ENCODE measurements at places on chromosomes 4 and X.
A peak's percentile ranks its signal among the peaks of the same experiment; 100 is the strongest.

GRCh38 chrX:16603822-16604221 lies 46.1 kb upstream of the S100G start:
- DNase-seq = no peak

DNA sequence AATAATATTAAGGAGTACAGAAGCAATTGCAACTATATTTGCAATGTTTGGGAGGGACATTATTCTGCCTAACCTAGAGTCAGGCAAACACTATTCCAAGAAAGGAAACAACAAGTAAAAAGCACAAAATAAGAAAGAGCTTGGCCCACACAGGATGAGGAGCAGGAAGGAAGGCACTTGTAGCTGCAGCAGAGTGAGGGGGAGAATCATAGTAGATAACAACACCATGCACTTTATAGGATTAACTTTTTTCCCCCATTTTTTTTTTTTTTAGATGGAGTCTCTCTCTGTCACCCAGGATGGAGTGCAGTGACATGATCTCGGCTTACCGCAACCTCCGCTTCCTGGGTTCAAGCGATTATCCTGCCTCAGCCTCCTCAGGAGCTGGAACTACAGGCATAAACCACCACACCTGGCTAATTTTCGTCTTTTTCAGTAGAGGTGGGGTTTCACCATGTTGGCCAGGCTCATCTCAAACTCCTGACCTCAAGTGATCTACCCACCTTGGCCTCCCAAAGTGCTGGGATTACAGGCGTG lies 10.3 kb upstream of the JCHAIN start:
- no peak for DNase-seq

- DNase-seq = no peak
These were observed 122.4 kb downstream of the BCOR start for GRCh38 chrX:39975101-39975925.

DNA sequence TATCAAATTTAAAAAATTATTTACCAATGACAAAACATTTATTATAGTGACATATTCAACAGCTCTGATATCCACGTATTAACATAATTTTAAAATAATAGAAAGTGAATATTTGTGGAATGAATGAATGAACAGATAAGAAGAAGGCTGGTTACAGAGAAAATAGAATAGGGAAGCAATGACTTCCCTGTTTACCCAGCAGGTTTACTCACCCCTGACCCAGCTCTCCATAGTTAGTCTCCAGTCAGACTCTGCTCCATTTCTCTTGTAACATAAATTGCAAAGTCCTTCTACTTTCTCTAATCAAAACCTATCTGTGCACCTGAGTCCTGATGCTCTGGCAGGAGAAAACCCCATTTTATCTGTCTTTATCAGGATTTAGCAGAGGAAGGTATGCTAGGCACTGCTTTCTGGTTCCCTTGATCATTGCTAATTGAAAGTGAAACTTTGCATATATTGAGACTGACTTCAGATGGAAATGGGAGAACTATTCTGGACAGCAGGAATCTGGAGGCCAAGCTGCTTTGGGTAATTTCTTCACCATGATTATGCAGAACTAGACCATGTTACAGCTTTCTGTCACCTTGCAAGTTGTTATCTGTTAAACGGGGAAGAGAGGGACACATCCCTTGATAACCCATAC lies 363.0 kb downstream of the FAT4 start:
- no peak for DNase-seq

DNA sequence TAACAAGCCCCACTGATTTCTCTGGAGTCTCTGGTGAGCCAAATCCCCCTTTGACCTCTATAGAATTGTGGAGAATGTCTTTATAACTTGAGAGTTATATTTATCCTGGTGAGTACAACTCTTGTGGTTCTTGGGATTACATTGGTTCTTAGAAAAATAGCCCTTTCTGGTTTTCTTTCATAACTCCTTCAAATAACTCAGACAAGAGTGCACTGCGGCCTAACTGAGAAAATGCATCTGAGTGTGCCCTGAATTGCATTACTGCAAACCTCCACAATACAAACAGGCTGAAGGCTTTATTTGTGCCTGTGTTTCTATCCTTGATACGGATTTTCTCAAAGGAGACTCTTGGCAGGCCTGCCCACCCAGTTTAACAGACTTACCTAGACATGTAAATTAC lies 2.7 kb downstream of the BEX3 start:
- no peak for DNase-seq

DNA sequence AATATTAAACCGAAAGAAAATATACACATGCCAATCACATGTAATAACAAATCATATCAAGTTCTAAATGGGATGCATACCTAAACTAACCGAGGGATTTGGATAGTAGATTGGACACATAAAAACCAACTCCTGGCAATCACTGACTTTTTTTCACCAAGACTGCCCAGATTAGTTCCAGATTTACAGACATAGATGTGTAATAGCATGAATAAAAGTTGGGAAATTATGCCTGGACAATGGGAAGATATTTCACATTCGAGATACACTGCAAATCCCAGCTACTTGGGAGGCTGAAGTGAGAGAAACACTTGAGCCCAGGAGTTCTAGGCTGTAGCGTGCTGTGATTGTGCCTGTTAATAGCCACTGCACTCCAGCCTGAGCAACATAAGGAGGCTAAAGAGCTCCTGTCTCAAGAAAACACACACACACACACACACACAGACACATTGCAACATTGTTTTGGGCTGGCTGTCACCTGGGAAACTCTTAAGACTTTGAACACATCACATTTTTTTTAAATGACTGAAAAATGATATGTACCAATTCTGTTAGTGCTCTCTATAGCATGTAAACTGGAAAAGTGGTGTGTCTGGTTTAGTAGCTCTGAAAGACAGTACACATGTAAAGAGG lies 5.7 kb downstream of the RAB40A start:
- DNase-seq = no peak

GRCh38 chr4:51894059-51894645 lies 51.2 kb downstream of the DCUN1D4 start:
- no peak for DNase-seq

DNA sequence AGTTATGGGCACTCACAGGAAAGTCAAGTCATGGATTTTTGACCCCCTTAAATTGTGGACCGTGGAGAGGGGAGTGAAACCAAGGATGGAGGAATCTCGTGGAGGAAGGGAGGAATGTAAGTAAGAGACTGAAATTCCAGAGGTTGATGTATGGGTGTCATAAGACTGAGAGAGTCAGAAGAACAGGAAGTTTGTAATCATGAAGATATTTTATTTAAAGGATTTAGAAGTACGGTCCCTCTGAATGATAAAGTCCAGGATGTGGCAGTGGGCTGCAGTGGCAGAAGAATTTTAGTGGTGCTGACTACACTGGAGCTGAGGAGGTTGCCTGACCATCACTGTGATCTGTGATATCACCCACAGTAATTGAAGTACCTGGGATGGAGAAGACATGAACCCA lies 57.8 kb downstream of the DCLK2 start:
- DNase-seq = no peak

DNA sequence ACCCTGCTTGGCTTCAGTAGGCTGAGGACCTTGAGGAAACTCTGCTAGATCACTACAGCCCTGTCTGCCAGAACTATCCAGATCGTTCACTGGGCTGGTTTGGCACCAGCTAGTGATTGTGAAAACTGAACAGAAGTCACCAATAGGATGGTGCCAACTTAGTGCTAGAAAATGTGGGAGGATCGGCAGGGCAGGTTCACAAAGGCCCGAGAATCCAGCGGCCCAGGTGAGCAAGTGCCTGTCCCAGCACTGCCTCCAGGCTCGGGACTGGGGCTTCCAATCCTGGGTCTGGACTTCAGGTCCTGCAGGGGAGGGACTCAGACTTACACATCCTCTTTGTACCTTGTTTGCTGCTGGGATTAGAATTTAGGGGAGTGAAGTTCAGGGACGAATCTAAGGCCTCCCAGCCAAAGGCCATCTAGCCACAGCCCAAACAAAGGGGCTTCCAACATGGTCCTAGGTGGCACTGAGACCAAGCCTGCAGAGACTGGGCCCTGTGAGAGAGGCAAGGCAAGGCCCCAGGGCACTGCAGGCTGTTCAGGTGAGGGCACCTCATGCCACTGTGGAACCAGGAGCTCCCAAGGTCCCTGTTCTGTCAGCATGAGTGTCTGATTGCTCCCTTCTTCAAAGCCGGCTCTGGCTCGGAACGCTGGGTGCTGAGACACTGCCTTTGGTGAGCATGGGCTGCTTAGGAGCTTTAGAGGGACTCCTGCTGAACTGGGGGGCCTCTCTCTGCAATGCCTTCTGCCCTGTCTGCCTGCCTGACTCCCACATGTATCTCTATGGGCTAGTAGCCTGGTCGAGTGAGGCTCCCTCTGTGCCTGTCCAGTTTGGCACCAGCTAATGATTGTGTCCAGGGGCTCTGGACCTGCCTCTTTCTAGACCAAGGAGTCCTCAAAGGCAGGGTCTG lies 20.7 kb upstream of the ZNF185 start:
- DNase-seq = no peak

GRCh38 chr4:77236806-77237205 lies 79.8 kb downstream of the CCNG2 start:
- DNase-seq = no peak

DNA sequence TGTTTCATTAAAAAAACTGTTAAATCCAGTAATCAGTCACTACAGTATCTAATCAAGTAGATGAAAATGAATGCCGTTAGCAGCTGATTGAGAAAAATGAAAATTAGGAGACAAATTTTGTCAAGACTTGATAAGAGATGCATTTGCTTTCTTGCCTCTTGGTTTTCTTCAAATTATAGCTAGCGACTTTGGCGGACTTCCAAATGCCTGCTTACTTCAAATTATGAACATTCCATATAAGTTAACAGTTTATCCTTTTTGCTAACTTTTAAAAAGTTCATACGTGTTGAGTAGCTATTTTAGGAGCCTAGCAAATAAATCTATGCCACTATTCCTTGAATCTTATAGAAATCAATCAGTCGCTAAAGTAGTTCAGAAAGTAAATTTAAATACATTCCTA lies 58.8 kb downstream of the PPP4R3C start:
- no peak for DNase-seq

DNA sequence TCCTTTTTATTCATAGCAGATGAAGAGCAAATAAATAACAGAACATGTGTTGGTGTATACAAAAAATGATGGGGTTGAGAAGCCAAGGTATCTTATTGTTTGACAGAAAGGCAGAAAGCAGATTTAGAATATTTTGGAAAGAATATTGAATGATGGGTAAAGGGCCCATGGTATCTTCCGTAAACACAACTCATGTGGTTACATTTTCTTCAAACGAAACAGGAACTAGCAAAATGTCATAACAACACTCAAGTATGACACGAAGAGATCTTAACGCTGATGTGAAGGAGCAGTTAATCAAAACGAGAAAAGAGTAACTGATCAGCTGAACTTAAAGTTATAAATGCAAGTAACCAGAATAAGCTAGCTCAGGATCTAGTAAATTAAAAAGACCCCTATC lies 195.7 kb upstream of the GK2 start:
- DNase-seq = no peak

- DNase-seq = no peak
These were observed 47.5 kb downstream of the PPA2 start for GRCh38 chr4:105426187-105426897.

- no peak for DNase-seq
These were observed 473.4 kb downstream of the PCDH7 start for GRCh38 chr4:31193521-31193920.

DNA sequence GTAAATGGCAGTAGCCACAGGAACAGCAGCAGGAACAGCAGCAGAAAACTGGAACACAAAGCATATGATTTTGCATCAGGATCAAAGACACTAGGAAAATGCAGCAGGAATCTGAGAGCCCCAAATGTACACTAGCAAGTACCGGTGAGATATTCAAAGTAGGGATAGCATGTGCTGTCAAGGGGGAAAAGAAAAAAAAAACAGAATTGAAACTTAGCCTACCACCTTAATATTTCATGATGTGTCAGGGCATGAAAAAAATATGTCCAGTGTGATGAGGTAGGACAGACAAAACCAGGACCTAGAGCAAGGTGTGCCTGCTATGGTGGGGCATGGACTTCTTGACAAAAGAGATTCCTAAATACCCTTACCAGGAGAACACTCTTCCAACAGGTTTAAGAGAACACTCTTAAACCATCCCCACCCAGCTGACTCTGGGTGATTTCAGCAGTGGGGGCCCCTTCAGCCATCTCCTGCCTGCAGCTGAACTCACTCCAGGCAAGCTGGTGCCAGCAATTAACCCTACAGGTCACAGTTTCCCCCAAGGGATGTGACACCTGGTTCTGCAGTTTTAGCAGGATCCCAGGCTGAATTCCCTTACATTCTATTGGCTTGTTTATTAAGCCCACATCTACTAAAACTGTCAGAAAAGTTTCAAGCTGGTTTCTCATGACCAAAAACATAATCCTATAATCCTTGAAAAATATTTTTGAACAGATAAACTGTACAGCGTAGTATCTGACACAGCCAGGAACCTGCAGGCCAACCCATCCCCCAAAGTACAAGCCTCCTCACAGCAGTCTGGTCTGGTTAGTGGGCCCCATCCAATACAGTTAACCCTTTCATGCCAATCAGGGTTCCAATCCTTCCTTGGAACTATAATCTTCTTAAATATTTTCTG lies 62.9 kb upstream of the FMR1 start:
- no peak for DNase-seq

DNA sequence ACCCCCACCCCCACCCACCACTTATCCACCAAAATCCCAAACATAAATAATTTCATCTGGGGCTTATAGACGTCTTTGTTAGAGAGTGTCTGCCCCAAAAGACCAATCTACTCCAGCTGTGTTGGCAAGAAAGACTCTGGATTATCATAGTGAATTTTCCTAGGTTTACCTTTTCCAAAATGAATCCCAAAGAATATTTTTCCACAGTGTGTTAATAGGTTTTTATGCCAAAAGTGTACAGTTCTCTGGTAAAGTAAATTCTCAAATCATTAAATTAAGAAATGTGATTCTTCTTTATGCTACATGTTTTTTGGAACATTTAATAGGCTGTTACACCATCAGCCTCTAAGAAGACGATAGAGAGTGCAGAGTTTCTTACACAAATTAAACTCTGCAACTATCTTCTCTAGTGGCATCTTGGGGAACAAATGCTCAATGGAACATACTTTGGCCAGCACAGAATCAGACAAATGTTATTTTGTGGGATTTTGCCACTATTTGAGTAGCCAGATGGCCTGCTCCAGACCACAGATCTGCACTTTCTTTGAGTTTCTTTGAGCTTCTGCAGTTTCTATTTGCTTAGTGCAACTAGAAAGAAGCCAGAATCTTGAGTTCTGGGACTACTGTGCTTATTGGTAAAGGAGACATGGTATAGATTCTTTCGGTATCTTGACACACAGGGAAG lies 206.0 kb downstream of the KIT start:
- DNase-seq = peak; percentile 30

DNA sequence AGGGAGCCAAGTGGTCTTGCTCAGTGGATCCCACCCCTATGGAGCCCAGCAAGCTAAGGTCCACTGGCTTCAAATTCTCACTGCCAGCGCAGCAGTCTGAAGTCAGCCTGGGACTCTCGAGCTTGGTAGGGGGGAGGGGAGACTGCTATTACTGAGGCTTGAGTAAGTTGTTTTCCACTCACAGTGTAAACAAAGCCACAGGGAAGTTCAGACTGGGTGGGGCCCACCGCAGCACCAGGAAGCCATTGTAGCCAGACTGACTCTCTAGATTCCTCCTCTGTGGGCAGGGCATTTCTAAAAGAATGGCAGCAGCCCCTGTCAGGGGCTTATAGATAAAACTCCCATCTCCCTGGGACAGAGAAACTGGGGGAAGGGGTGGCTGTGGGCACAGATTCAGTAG lies 721.0 kb upstream of the NDST4 start:
- DNase-seq = no peak

GRCh38 chr4:148881860-148882643 lies 439.8 kb upstream of the NR3C2 start:
- DNase-seq = no peak
